ENCODE measurements at places on chromosomes 2 and 18.
A peak's percentile ranks its signal among the peaks of the same experiment; 100 is the strongest.

GRCh38 chr2:65452150-65452895 lies 19.9 kb upstream of the SPRED2 start:
- DNase-seq, result no peak

- no peak for DNase-seq
These were observed 234.0 kb downstream of the BCL2 start for GRCh38 chr18:63085611-63086010.

DNA sequence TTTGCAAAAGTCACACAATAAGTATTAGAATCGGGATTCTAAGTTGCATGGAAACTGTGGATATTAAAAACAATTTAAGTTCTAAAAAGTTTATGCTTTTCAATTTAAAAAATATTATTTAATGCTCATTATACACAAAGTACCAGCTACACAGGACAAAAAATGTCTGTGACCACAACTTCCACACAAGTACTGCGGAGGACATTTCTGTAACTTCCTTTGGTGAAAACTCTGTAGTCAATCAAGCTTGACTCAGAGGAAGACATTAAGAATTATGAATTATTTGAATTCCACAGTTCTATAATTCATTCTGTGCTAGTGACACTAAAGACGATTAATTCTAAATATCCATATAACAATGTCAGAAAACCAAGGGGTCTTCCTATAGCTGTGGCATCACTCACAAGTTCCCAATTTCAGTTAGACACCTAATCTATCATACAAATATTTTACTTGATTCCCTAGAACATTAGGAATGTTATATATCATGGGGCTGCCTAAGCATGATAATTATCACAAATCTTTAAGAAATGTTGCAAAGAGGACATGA lies 120.5 kb downstream of the AFF3 start:
- no peak for DNase-seq

GRCh38 chr2:54555318-54555837 lies 99.3 kb downstream of the SPTBN1 start:
- no peak for DNase-seq

DNA sequence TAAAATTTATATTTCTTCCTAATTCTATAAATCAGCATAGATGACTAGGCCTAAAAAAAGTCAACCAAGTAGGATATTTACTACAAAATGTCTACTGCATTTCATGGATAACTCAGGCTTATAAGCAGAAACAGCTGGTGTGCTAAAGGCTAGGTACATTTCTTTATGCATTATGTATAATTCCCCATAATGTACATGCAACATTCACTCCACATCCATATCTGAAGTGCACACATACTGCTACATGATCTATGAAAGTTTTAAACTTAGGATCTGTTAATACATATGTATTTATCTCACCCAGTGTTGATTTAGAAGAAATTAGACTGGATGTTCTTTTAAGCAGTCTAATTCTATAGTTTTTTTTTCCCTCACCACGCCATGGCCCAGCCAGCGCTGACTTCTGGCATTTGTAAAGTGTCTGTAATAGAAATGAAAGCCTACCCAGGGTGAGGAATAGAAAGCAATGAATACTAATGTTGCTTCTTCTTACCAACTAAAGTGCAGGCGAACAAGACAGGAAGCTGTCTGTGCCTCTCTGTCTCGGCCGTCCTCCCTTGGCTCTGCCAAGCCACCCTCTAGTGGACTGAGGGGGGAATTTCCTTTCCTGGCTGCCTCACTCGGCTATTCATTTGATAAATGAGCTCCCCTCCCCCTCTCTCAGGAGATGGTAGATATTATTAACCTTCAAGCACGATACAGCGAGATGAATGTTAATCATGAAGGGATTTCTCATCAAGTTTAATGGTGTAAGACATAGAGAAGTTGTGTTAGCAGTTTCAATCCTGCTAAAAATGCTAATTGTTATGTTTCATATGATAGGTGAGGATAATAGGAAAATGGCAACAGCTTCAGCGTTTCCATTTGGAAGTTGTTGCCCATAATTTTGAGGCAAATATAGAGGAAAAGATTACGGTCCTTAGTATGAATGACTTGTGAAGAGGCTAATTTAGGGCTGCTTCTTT lies 384.5 kb downstream of the MTX2 start:
- peak; percentile 35 for DNase-seq

DNA sequence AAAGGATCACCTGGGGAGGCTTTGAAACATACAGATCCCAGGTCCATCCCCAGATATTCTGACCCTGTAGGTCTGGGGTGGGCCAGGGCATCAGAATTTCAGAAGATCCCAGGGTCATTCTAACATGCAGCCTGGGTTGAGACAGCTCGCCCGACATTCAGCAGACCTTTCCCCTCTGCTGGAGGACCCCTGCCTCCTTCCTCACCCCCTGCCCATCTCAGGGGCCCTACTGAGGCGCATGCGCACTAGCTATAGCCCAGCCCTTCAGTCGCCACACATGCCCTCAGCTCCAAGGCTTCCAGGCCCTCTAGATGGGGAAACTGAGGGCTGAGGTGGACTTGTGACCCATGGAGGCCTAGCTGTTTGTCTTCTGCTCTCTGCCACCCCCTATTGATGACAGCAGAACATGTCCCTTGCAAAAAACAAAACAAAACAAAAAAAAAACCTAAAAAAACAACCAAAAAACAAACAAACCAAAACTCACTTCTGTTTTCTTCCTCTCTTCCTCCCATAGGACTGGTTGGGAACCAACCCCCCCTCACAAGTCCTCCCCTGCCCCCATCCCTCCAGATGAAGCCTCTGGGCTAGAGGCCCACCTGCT lies 91.3 kb downstream of the ZBTB7C start:
- DNase-seq, result no peak

GRCh38 chr2:213609570-213610170 lies 325.4 kb downstream of the SPAG16 start:
- no peak for DNase-seq

GRCh38 chr2:170743530-170744239 lies 26.5 kb upstream of the ERICH2 start:
- no peak for DNase-seq

- DNase-seq, result no peak
These were observed 575 bp downstream of the ATL2 start for GRCh38 chr2:38376346-38377049.

DNA sequence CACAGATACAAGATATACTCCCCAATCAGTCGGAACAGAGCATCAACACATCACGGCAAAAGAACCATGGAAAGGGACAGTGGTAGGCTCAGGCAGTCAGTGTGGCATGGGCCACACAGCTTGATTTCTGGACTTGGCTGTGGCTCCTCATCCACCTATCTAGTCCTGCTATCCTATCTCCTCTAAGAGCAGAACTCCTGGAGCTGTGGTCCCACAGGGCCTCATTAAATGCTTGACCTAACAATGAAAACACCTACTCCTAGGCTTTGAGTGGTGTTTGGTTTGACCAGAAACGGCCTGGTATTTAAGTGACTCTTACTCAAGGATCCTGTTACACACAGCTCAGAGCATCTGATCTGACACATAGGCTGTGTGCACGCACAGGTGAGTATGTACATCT lies 33.6 kb upstream of the SMAD2 start:
- no peak for DNase-seq

DNA sequence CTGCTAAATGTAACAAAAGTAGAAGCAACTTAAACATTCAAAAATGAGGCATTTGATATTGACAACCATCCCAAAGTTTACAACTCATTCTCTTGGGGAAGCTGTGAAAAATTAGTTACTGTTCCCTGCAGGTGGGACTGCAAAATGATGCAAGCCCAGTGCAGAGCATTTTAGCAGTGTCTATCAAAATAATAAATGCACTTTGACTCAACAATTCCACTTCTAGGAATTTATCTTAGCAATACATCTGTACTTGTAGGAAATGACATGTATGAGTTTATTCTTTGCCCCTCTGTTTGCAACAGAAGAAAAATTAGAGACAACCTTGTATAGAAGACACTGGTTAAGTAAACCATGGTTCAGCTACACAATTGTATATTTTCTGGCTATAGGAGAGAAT lies 48.0 kb upstream of the TLK1 start:
- no peak for DNase-seq

DNA sequence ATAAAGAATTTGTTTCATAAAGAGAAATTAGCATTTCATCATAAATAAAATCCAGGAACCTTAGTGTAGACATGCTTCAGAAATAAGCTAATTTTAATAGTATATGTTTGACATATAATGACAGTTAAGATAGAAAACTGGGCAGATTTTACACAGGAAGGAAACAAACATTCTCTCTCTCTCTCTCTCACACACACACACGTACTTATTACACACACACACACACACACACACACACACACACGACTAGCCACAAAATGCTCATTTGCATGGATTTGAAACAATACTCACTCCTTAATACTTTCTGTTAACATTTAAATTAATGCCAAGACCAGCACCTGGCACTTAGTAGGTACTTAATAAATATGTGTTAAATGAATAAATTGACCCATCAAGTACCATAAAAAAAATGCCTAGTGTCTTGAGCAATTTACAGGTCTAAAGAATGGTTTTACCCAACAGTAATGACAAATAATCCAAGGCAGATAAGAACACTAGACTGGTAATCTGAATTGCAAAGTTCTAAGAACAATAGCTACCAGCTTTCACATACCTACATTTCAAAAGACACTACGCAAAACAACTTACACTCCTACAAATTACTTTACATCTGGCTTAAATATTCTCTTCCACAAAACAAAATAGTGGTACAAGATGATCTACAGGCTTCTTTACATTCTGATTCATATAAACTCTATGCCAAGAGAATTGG lies 2.9 kb upstream of the GALNT3 start:
- DNase-seq, result no peak

GRCh38 chr2:67540962-67541361 lies 143.8 kb downstream of the ETAA1 start:
- no peak for DNase-seq

DNA sequence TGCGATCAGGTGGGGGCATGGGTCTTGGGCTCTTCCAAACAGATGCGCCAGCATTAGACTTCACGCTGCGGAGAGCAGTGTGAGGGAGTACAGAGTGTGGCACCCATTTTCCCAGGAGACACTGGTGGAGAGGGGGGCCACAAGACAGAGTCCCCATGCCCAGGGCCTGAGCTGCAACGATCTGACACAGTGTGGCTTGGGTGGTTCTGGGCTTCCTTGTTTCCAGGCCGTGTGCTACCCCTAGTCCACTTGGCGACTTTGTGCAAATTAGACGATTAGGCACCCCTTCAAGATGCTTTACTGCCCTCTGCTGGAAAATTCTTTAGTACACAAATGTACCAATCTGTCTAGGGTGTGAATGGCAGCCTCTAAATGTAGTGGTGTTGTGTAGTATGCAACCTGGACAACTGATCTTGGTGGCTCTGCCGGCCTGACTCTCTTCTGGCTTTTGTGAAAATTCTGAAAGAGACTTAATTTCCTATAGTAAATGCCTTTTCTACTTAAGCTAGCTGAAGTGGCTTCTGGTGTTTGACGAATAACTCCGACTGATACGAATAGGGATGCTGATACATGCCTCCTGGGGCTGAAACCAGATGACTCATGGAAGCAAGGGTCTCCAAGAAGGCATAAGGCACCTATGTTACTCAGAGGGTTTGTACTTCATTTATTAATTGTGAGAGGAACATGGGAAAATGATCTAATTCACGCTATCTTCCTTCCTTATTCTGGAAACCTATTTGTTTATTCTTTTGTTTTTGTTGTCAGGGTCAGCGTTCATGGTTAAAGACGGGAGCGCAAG lies 92.3 kb upstream of the SMAD2 start:
- DNase-seq, result no peak

DNA sequence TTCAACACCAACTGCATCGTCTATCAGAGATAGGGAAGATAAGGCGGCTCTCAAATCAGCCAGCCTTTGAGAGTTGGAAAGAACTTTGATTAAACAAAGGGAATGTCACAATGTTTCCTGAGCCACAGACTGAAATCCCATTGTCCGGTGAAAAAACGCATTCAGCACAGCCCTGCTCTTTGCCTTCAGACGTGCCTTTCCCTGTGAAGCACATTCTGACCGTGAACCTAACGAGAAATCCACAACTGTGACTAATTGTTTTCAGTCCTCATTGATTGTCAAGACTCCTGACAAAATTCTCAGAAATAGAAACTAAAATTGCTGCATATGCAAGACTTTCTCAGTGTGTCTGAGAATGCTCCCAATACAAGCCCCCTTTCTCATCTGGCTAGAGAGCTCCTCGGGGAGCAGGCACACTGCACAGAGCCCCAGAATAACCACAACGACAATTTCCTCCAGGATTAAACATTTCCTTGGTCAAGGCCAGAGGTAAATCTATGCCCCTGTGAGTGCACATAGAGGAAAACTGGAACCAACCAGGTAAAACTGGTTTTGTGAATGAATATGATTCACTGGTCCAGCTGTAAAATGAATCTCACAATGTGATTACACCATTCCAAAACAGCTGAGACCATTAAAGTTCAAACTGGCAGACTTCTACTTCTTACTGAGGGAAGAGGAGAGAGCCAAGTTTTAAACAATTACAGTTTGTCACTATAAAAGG lies 561.9 kb upstream of the ID2 start:
- DNase-seq, result no peak

GRCh38 chr18:48548011-48548771 lies 9.4 kb downstream of the CTIF start:
- peak; percentile 89 for DNase-seq

DNA sequence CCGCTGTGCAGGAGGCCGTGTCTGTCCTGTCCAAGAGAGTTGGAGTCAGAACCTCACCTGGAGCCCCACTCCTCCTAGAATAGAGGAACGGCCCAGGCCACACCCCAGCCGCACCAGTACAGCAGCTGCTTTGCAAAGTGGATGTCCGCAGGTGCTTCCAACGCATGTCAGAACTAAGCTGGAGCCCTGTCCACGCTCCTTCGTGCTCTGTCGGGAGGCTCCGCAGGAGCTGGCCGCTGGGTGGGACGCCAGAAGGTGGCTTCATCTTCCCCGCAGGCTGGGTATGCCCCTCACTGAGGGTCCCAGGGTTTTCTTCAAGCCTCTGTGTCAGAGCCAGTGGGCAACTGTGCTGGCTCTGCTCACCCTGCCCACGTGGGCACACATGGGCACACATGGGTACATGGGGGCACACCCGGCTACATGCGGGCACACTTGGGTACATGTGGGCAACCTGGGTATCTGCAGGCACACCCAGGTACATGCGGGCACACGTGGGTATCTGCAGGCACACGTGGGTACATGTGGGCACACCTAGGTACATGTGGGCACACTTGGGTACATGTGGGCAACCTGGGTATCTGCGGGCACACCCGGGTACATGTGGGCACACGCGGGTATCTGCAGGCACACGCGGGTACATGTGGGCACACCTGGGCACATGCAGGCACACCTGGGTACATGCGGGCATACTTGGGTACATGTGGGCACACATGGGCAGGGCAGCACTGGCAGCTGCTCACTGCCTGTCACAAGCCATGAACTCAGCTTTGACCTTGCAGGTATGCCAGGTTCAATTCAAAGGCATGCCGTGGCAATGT lies 67.1 kb upstream of the CTDP1 start:
- no peak for DNase-seq

DNA sequence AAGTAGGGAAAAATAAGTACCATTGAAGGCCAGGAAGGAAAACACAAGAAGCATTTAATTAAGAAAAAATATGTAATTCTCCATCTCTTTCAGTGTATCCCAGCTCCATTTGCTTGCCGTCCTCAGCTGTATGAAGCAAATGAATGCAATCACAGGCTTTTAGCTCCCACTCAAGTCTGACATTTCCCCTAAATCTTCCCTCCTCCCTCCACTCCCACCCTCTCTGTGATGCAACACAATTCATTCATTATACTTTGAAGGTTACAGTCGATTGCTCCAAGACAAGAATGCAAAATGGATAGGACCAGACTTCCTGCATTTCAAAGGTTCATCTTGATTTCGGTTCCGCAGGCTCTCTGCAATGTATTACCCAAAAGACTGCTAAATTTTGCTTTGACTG lies 172.7 kb upstream of the SERPINE2 start:
- no peak for DNase-seq
